ENCODE measurements at places on chromosomes 11 and 22.
A peak's percentile ranks its signal among the peaks of the same experiment; 100 is the strongest.

DNA sequence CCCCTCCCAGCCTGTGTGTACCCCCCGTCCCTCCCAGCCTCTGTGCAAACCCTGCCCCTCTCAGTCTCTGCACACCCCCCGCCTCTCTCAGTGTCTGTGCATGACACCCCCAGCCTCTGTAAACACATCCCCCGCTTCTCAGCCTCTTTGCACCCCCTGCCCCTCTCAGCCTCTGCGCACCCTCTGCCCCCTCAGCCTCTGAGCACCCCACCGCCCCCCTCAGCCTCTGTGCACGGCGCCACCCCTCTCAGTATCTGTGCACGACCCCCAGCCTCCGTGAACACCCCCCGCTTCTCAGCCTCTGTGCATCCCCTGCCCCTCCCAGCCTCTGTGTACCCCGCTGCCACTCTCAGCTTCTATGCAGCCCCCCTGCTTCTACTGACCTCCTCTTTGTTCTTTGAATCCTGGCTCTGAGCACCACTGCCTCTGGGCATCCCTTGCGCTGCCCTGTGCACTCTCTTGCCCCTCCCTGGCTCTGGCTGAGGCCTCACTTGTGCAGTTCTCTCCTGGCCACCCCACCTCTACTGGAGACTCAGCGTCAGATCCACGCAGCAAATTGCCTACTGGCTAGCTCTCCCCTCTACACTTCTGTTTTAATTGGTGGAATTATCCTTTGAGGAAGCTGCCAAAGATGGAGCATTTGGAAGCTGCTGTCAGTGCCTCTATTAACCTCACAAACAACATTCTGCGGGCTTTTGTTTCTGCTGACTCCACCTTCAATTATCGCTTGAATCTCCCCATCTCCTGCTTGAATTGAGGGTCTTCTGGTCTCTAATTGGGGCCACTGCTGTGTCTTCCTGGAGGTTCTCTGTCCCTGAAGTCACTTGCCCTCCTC is 838.6 kb downstream of the TBC1D22A start:
- DNase-seq: no peak
- no peaks in the 10 kb centered on the region for H3K36me3 ChIP-seq
- H3K4me1 ChIP-seq: no peaks in the 10 kb centered on the region

GRCh38 chr11:103434073-103434411 is 324.8 kb downstream of the DYNC2H1 start:
- no peak for DNase-seq
- H3K27me3 ChIP-seq: no peaks in the 10 kb centered on the region
- H3K36me3 ChIP-seq: no peaks in the 10 kb centered on the region
- no peak overlapping the region for H3K4me3 ChIP-seq

DNA sequence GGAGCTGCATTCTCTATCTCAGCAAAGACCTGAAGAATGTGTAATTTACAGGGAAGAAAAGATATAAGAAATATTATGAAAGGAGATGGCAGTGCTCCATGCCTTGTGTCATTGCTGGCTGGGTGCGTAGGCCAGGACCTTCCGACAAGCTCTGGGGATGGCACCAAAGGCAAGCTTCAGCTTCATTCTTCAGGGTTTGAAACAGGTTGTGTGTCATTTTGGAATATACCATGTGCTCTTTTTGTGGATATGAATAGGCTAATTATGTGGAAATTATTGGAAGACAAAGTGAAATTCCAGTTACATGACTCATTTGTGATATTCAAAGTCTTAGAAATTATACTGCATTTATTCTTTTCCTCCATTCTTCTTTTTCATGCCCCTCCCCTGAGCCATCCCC is 5.7 kb upstream of the KIRREL3 start:
- no peak overlapping the region for H3K27ac ChIP-seq
- no peak overlapping the region for H3K4me3 ChIP-seq
- DNase-seq: no peak
- H3K36me3 ChIP-seq: no peaks in the 10 kb centered on the region
- no peaks in the 10 kb centered on the region for H3K4me1 ChIP-seq

- no peaks in the 10 kb centered on the region for H3K27me3 ChIP-seq
- DNase-seq: no peak
- peaks cover 66% of the 10 kb centered on the region for H3K4me1 ChIP-seq
- peak overlapping the region; percentile 53 for H3K4me3 ChIP-seq
Measured at GRCh38 chr11:61082062-61082870, 20.0 kb upstream of the CD5 start.

- no peak overlapping the region for H3K4me3 ChIP-seq
- no peaks in the 10 kb centered on the region for H3K27me3 ChIP-seq
- DNase-seq: peak; percentile 30
Measured at GRCh38 chr11:93525601-93526345, 17.4 kb downstream of the SMCO4 start.

DNA sequence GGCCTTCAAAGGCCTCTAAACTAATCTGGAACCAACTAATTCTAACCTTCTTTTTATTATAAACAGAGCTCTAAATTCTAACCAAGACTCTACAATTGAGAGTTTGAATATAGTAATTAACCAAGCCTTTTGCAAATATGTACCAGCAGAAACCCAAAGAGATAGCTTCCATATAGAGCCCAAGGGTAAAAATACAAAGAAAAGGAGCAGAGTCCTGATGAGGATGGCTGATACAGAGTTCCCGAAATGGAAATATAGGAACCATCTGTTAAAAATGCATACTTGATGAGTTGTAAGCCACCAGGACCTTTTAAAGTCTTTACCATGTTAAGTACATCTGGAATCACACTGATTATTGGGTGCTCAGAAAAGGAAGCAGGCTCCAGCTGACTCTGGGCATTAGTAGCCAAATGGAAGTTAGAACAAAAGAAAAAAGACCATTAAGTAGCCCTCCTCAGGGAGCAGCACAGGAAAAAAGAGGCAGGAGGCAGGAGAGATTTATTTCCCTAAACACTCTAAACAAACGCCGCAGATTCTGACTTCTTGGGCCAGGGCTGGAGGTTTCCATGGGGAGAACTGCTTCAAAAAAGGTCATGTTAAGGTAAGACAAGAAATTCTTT is 463.1 kb upstream of the FAT3 start:
- H3K27me3 ChIP-seq: no peaks in the 10 kb centered on the region
- H3K36me3 ChIP-seq: no peaks in the 10 kb centered on the region
- H3K4me1 ChIP-seq: no peaks in the 10 kb centered on the region
- DNase-seq: no peak

GRCh38 chr11:64766881-64767280 is 7.1 kb upstream of the PYGM start:
- H3K4me1 ChIP-seq: peaks cover 96% of the 10 kb centered on the region
- peaks cover 96% of the 10 kb centered on the region for H3K36me3 ChIP-seq
- H3K27me3 ChIP-seq: no peaks in the 10 kb centered on the region
- no peak overlapping the region for H3K4me3 ChIP-seq
- H3K27ac ChIP-seq: peak overlapping the region; percentile 72

DNA sequence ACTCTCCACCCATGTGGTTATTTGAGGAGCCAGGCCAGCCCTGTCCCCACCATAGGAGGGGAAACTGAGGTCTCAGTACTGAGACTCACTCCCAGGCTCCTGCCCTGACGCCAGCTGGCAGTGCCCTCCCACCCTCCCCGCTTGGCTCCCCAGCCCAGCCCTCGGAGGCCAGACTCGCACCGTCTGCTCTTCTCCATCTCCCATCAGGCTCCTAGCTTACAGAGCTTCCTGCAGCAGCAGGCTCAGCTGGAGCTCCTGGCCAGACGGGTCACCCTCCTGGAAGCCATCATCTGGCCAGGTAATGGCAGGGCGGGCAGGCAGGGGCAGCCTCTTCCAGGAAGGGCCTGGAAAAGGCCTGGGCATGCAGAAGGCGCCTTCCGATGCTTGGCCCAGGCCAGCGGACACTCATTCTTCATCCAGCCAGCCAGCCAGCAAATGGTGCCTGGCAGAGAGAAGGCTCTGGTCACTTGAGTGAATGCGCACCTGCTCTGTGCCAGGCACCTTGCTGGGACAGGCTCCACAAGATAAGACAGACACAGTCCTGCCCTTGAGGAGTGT is 12.6 kb downstream of the RHBDD3 start:
- DNase-seq: no peak
- no peaks in the 10 kb centered on the region for H3K36me3 ChIP-seq
- H3K27me3 ChIP-seq: no peaks in the 10 kb centered on the region
- H3K27ac ChIP-seq: no peak overlapping the region
- no peaks in the 10 kb centered on the region for H3K4me1 ChIP-seq
- no peak overlapping the region for H3K4me3 ChIP-seq

DNA sequence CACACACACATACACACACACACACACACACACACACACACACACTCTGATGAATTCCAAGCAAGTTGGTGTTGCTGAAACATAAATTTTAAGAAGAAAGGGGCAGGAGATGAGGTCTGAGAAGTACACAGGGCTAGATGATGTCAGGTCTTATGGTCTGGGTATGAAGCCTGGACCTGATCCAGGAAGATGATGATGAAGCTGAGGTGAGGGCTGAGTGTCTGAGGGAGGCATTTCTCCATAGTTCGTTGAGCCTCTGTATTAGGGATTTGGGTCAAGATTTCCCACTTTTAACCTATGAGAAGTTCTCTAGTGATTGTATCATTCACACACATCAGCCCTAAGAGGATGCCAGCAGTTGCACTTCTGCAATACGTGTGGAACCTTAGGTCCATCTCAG is 32.6 kb downstream of the KREMEN1 start:
- no peak for DNase-seq
- no peaks in the 10 kb centered on the region for H3K4me1 ChIP-seq
- H3K27ac ChIP-seq: no peak overlapping the region
- H3K36me3 ChIP-seq: no peaks in the 10 kb centered on the region
- H3K27me3 ChIP-seq: peaks cover 3% of the 10 kb centered on the region

- no peak overlapping the region for H3K27ac ChIP-seq
- no peaks in the 10 kb centered on the region for H3K36me3 ChIP-seq
- no peaks in the 10 kb centered on the region for H3K4me1 ChIP-seq
Measured at GRCh38 chr11:56876621-56877275, 112.0 kb upstream of the OR5AK2 start.

DNA sequence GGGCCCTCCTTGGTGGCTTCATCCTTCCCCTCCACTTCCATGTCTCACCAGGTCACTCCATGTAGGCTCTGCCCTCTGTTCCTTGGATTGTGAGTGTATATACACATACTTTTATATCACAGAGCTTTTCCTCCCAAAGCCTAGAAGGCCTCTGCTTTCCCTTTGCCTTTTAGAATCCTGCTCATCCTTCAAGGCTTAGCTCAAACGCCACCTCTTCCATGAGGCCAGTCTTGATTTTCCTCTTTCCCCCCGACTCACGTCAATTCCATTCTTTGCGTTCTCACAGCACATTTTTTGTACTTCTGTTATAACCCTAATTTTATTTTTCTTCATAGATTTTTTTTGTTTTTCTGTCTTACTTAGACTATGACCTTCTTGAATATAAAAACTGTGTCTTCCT is 3.8 kb downstream of the ABCG4 start:
- DNase-seq: no peak
- H3K36me3 ChIP-seq: no peaks in the 10 kb centered on the region
- H3K27me3 ChIP-seq: peaks cover 12% of the 10 kb centered on the region
- peaks cover 22% of the 10 kb centered on the region for H3K4me1 ChIP-seq
- H3K27ac ChIP-seq: no peak overlapping the region

DNA sequence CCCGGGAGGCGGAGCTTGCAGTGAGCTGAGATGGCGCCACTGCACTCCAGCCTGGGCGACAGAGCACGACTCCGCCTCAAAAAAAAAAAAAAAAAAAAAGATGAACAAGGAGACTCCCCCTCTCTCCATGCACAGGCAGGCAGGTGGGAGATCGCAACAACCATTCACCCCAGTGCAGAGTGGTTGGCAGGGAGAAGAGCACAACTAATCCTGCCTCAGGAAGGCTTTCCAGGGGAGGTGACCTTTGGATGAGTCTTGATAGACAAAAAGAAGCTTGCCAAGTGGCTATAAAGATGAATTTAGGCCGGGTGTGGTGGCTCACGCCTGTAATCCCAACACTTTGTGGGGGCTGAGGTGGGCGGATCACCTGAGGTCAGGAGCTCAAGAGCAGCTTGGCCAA is 30.0 kb downstream of the FLRT1 start:
- no peaks in the 10 kb centered on the region for H3K36me3 ChIP-seq
- DNase-seq: no peak
- peaks cover 14% of the 10 kb centered on the region for H3K27me3 ChIP-seq
- H3K4me1 ChIP-seq: peaks cover 7% of the 10 kb centered on the region
- no peak overlapping the region for H3K27ac ChIP-seq

- no peak for DNase-seq
- H3K27me3 ChIP-seq: no peaks in the 10 kb centered on the region
- H3K36me3 ChIP-seq: no peaks in the 10 kb centered on the region
- no peak overlapping the region for H3K4me3 ChIP-seq
Measured at GRCh38 chr11:15248749-15249148, 134.0 kb downstream of the INSC start.

GRCh38 chr11:10379022-10379421 is 74.1 kb downstream of the ADM start:
- DNase-seq: no peak
- H3K4me1 ChIP-seq: no peaks in the 10 kb centered on the region
- H3K4me3 ChIP-seq: no peak overlapping the region
- H3K36me3 ChIP-seq: no peaks in the 10 kb centered on the region
- H3K27ac ChIP-seq: no peak overlapping the region

DNA sequence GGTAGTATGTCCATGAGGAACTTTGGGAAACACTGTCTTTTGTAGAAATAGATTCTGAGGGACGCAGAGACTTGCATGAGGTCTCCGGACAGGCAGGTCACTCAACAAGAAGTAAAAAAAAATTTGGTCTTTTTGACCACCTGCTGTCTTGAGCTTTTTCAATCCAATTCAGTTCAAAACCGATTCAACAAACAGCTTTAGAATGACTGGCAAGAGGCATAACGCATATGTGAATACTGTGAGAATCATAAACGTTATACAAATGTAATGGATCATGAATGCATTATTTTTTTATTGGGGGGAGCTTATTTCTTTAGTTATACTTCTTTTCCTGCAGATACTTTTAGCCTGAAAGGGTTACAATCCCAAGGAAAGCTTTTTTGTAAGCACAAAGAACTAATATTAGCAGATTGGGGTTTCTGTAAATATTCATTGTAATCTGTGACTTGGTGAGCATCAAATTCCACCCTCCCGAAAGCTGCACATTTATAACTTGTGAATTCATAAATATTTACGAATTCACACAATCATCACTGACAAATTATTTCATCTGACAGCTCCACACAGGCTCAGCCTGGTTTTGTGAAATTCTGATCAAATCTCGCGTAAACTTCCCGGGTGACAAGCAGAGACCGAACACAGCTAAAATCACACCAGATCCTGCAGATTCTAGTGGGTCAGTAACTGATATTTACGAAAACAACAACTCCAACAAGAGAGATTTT is 507.7 kb downstream of the MN1 start:
- H3K27ac ChIP-seq: no peak overlapping the region
- DNase-seq: no peak
- H3K27me3 ChIP-seq: peaks cover 2% of the 10 kb centered on the region
- H3K36me3 ChIP-seq: no peaks in the 10 kb centered on the region
